ENCODE measurements at places on chromosomes 7 and 10.

GRCh38 chr10:69475433-69475830 lies 24.2 kb downstream of the TSPAN15 start:
- peaks cover 16% of the 10 kb centered on the region for H3K36me3 ChIP-seq
- no peaks in the 10 kb centered on the region for H3K27me3 ChIP-seq
- H3K27ac ChIP-seq = peak overlapping the region; percentile 74
- H3K4me1 ChIP-seq = peaks cover 29% of the 10 kb centered on the region
- no peak overlapping the region for H3K4me3 ChIP-seq

DNA sequence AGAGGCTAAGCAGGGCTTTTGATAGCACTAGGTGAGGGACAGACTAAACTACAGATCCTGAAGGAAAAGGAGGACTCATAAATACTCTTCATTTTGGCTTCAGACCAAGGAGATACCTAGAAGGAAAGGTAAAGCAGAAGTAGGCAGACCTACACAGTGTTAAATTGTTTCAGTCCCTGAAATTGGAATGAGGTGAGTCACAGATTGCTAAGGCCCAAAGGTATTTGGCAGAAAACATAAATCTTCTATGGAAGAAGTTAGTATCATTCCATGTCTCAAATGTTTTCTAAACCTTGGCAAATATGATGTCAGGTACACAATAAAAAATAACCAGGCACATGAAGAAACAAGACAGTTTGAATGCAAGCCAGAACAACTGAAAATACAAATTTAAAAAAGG lies 30.0 kb downstream of the MTERF1 start:
- no peak overlapping the region for H3K4me3 ChIP-seq
- no peak overlapping the region for H3K27ac ChIP-seq
- H3K36me3 ChIP-seq = no peaks in the 10 kb centered on the region
- peaks cover 16% of the 10 kb centered on the region for H3K4me1 ChIP-seq
- H3K27me3 ChIP-seq = no peaks in the 10 kb centered on the region

DNA sequence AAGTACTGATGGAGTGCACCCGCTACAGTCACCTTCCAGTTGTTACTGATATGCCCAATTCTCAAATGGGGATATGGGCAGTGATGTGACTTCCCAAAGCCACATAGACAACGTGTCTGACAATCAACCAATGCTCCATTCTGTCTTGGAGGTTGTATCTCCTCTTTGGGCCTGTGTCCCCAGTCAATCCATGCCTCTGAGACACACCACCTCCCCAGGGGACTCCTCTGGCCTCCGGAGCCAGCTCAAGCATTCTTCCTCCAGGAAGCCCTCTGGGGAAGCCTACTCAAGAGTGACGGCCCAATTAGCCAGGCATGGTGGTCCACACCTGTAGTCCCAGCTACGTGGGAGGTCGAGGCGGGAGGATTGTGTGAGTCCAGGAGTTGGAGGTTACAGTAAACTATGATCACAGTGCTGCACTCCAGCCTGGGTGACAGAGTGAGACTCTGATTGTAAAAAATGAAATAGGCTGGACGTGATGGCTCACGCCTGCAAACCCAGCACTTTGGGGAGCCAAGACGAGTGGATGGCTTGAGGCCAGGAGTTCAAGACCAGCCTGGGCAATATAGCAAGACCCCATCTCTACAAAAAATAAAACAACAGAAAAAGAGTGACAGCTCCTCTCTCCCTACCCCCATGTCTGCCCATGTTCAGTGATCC lies 99.5 kb upstream of the TNRC18 start:
- H3K4me1 ChIP-seq = peaks cover 4% of the 10 kb centered on the region
- H3K27ac ChIP-seq = no peak overlapping the region
- H3K4me3 ChIP-seq = no peak overlapping the region

DNA sequence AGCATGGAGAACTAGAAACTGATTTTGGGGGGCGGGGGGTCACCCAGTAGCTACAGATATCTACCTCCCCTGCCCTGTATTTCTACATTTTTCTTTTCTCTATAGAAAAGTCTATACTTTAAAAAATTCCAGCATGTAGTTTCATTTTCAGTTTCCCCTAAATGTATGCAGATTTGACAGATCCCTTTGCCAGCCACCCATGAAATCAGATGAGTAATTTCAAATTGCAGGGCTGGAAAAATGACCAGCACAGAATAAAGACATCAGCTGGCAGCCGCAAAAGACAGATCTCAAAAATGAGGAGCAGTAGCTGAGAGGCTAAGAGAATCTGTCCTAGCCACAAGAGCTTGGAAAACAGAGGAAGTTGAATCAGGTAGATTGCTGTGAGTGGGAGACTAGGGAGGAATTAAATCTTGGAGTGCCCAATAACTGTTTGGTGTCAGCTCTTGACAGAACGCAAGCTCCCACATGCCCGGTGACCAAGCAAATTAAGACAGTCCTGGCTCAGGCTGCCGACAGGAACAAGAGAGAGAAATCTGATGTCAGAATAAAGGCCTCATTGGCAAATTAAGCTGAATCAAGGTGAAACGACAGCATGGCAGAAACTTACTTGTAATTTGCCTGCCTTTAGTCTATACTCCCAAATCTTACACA lies 24.5 kb downstream of the ADRB1 start:
- H3K4me3 ChIP-seq = no peak overlapping the region
- H3K4me1 ChIP-seq = no peaks in the 10 kb centered on the region
- H3K27me3 ChIP-seq = no peaks in the 10 kb centered on the region
- H3K27ac ChIP-seq = no peak overlapping the region
- DNase-seq = no peak
- no peaks in the 10 kb centered on the region for H3K36me3 ChIP-seq

- H3K27me3 ChIP-seq = no peaks in the 10 kb centered on the region
- peaks cover 61% of the 10 kb centered on the region for H3K36me3 ChIP-seq
- DNase-seq = no peak
Observed at GRCh38 chr10:74510594-74510993, 315.8 kb upstream of the KAT6B start.

GRCh38 chr7:153858355-153858754 lies 193.8 kb upstream of the DPP6 start:
- no peaks in the 10 kb centered on the region for H3K4me1 ChIP-seq
- no peak overlapping the region for H3K27ac ChIP-seq
- H3K27me3 ChIP-seq = no peaks in the 10 kb centered on the region

DNA sequence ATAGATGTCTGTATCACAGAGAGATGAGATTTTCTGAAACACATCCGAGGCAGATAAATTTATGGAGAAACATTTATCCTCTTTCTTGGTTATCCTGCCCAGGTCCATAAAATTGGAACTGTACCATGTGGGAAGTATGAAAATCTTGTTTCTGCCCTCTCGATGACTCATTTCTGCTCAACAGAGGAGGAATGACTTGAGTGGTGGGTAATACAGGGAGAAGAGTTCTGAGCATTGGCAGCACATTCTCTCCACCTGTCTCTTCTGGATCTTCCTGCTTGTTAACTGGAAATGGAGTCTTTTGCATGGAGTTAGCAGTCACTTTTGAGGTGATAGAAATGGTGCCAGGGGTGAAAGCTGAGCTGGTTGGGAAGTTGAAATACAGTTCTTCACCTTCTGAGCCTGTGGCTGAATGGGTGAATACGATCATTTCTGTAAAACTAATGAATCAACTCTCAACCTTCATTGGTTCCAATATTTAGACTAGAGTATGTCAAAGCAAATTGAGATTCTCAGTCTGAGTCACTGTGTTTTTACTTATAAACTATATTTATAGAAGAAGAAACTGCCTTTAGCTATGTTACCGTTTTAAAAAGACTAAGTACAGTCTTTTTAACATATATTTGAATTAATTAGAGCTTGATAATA lies 945.5 kb downstream of the SORCS3 start:
- H3K27ac ChIP-seq = no peak overlapping the region
- no peaks in the 10 kb centered on the region for H3K27me3 ChIP-seq
- peak; percentile 1 for DNase-seq
- H3K4me1 ChIP-seq = no peaks in the 10 kb centered on the region

DNA sequence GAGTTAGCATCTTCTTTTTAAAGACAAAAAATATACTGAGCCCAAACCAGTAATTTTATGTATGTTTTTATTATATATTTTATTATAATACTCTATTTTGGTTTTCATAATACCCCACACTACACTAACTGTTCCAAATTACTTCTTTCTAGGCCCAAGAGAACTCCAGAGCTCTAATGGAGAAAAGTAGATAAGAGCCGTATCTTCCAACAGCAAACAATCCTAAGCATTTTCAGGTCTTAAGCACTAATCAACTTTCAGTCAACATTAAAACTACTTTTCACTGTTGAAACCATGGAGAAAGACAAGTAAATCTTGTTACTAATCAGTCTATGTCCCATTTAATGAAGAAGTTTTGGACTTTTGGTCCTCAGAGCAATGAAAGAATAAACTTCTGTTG lies 55.1 kb downstream of the JMJD1C start:
- H3K36me3 ChIP-seq = 0 out of 2 replicates have a peak, but pooled peaks cover 3% of the 10 kb centered on the region
- H3K27me3 ChIP-seq = no peaks in the 10 kb centered on the region
- no peak overlapping the region for H3K27ac ChIP-seq
- peaks cover 27% of the 10 kb centered on the region for H3K4me1 ChIP-seq
- no peak for DNase-seq

Data from PC-3 (cell line).